ENCODE measurements at places on chromosomes 2 and 18.

- DNase-seq = no peak
Observed at GRCh38 chr2:20698916-20699613, 32.1 kb downstream of the GDF7 start.

DNA sequence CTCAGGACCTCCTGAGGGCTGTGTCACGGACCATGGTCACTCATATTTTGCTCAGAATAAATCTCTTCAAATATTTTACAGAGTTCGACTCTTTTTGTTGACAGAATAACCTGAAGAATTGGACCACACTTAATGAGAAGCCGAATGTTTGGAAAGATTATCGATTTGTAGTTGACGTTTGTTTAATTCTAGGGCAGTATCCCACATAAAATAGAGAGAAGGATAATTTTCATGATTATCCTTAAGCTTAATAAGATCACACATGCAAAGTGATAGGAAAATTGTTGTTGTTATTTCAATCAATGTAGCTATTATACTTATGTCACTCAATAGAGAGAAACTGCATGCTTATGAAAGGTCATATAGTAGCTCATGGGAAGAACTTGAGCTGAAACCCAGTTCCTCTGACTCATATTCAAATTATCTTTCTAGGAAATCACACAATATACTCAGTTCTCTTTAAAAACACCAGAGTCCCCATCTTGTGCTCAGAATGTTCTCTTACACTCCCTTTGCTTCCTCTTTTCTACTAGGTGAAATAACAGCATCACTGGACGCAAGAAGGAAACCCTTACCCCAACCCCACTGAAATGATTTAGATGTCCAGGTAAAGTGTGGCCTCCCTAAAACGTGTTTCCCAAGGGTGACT is 982.1 kb downstream of the TSN start:
- DNase-seq = no peak

DNA sequence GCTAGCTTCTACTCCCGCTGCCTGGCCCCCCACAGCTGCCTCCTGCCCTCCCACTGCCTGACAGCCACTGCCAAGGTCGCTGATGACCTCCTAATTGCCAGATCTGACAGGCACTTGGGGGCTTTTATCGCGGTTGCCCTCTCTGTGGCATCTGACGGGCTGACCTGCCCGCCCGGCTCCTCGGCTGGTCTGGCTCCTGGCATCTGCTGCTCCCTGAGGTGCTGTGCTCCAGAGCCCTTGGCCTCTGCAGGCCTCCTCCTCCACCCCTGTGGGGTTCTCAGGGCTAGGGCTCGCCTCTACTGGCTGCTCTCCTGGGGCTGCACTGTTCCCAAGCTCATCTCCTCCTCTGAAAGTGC is 43.1 kb downstream of the INHBB start:
- no peak for DNase-seq

DNA sequence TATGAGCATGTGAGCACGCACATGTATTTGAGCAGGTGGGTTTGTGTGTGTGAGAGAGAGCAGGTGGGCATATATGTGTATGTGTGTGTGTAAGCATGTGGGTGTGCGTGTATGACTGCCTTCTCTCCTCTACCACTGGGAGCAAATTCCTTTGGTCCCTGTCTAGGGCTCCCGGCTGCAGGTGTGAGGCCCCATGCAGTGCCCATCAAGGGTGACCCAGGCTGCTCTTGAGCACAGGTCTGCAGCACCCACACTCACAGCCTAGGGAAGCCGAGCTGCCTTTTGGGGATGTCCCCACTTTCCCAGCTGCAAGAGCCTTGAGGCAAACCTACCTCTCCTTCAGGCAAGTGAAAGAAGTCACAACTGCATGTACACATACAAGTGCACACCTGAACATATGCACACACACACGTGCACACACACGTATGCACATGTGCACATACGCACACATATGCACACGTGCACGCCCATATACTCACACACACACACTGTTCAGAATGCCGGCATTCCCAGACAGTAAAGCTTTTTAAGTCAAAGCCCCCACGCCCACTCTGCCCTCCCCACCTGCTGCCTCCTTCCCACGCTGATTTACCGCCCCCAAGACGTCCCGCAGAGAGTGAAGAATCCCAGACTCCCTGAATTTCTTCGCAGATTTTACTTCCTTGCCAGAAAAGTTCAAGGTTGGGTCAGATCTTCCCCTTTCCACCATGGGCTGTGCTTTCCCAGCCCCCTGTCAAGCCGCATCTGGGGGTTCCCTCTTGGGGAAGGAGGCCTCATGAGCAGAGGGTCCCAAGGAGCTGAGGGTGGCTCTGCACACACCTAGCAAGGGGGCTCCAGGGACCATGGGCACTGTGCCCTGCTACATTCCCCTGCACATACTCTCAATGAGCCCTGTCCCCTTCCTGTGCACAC is 170.6 kb downstream of the TWIST2 start:
- no peak for DNase-seq

- DNase-seq = no peak
Observed at GRCh38 chr2:208892203-208892602, 485.6 kb downstream of the PTH2R start.

DNA sequence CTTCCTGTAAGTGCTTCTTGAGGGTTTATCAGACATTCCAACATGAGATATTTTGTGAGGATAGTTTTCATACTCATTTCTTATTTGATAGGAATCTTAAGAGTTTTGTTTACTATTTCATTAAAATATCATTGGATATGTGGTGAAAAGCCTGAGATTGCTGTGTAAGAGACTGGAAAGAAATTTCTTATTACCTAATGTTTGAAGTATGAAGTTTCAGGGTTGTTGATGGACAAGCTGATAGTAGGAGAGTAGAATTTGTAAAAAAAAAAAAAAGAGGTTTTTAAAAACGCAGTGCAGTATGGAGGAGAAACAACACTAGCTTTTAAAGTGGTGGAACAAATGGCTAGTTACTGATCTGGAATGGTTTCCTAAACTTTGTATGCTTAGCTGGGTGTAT is 7.7 kb downstream of the EPB41L5 start:
- no peak for DNase-seq

DNA sequence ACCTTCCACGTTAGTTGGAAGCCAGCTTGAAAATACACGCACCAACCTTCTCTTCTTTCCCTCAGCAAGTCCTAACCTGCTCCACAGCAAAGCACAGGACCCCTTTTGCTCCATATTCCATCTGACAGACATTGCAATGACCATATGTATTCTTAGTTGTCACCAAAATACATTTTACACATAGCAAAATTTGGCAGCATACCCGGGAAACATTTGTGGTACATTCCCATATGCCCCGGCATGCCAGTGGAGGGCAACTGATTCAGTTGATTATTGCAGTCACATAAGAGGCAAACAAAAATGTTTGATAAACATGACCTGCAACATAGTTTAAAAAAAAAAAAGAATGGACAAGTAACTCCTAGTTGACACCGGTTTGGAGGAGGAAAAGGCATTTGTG is 202.1 kb upstream of the UBE2E3 start:
- DNase-seq = no peak

DNA sequence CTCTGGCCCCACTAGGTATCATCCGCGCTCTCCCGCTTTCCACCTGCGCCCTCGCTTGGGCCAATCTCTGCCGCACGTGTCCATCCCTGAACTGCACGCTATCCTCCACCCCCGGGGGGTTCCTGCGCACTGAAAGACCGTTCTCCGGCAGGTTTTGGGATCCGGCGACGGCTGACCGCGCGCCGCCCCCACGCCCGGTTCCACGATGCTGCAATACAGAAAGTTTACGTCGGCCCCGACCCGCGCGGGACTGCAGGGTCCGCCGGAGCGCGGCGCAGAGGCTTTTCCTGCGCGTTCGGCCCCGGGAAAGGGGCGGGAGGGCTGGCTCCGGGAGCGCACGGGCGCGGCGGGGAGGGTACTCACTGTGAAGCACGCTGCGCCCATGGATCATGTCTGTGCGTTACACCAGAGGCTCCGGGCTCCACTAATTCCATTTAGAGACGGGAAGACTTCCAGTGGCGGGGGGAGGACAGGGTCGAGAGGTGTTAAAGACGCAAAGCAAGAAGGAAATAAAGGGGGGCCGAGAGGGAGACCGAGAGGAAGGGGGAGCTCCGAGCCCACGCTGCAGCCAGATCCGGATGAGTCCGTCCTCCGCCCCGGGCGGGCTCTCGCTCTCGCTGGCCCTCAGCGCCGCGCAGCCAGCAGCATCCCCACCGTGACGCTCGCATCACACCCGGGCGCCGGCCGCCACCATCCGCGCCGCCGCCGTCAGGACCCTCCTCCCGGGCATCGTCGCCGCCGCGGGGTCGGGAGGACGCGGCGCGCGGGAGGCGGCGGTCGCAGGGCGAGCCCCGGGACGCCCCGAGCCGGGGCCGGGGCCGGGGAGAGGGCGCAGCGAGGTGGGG is 664 bp downstream of the NETO1 start:
- DNase-seq = no peak

GRCh38 chr18:8949206-8949605 is 153.3 kb upstream of the NDUFV2 start:
- DNase-seq = no peak

DNA sequence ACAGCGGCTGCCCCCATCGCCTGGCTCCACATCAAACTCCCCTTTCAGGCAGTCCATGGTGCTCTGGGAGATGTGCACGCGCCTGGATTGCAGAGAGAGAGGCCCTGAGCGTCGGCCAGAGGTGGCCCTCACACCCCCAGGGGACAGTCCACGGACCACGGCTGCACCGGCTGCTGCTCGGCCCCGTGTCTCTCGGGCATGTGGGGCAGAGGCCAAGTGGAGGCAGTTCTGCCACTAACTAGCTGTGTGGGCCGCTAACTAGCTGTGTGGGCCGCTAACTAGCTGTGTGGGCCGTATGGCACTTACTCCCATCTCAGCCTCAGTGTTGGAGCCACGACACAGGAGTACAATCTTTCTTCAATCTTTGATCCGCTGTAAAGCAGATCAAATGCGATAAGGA is 45.3 kb downstream of the CENPO start:
- no peak for DNase-seq

DNA sequence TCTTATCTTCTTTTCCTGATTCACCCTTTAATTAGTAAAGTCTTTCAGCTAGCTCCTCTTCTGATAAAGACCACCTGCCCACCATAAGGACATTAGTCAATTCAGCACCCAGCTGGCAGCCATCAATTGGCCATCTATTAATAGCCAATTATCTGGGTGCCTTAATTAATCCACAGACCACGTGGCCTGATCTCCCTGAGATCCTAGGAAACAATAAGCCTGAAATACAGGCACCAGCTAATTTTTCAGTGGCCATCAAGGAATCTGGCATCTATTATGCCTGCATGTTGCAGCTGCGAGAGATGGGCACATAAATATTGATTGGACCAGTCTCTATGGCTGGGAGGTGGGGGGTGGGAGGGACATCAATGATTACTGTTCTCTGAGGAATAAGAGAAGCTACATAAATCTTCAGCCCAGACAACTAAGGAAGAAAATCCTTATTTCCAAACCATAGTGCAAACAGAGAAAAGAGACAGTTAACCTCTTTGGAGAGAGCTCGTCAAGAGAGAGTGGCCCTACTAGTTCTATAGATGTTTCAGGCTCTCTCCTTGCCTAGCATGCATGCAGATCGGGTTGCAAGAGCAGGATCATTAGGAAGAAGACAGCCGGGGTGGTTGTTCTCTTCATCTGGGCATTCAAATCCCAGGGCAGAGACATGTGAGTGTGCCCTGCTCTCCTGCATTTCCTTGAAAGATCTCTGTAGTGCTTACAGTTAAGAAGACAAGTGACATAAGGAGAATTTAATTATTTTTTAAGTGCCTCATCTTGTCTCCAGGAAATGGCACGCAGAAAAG is 8.7 kb downstream of the GALNT14 start:
- no peak for DNase-seq

GRCh38 chr2:99451686-99452085 is 38.1 kb downstream of the REV1 start:
- no peak for DNase-seq

- no peak for DNase-seq
Observed at GRCh38 chr2:234355021-234355720, 141.7 kb downstream of the ARL4C start.

DNA sequence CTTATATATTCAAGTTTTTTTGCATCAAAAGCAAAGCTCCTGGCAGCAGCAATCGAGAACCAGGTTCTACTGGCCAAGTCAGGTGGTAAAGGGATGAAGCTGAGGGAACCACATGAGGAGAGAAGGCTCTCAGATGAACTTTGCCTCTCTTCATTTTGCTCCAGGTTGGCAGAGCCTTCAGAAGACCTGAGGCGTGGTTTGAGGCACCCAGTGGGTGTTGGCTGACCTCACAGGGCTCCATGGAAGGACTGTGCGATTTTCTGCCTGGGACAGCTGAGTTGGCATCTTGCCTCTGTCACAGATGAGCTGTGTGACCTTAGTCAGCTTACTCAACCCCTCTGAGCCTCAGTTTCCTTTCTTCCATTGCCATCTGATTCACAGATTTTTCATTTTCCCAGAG is 89.0 kb downstream of the INSIG2 start:
- DNase-seq = no peak

DNA sequence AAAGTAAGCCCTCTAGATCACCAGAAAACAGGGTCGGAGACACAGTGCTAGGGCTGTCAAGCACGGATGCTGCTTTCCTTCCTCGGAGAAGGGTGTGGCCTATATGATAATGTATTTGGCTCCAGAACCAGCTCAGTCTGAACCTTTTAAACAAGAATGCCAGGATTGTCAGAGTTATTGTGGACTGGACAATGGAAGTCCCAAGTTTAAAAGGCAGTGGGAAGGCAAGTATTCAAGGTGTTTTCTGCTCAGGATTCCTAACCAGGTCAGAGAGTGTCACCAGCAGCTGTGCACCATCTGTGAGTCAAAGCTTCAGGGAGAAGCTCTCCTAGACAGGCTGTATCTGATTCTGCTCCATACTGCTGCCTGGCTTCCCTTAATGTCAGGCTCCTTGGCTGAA is 94.8 kb downstream of the SPOPL start:
- no peak for DNase-seq

DNA sequence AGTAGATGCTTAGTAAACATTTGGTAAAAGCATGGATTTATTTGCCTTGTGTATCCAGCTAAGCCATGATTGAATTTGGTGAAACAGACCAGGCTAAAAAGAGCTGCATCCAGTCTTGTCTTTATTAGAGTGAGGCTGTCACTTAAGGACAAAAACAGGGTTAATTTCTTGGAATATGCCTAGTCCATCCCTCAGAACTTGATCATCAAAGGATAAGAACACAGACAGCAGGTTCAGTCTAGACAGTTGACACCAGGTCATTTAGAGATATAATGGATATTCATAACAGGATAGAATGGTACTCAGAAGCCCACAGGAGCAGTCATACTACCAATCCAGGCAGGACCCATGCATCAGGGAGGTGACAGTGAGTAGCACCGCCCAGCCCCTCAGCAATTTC is 434.9 kb upstream of the ST6GAL2 start:
- no peak for DNase-seq

- DNase-seq = no peak
Observed at GRCh38 chr18:31497836-31498573, at the start of gene DSG2. DSG2 (plus strand) TSS chr18:31498177; CDS start chr18:31498252, 75 bp downstream.

GRCh38 chr18:79921984-79922965 is 29.2 kb downstream of the SLC66A2 start:
- no peak for DNase-seq

DNA sequence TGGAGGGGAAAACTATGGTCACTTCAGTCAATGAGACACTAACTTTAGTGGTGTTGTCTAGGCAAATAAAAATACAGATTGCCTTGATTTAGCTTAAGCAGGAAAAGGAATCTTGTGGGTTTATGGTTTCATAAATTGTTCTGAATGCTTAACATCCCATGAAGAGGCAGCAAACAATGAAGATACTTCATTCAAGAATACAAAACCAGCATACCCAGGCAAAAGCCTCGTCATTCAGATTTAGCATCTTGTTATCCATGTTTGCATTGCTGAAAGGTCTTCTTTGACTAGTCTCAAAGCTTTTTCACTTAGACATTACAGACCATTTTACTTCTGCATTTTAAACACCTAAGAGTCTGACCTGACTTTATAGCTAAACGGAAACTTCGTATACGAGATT is 272.7 kb upstream of the FSHR start:
- DNase-seq = no peak

Data from T-cell (primary cell).